ENCODE measurements at places on chromosomes 16 and 17.

- no peak for DNase-seq
These were observed 5.1 kb downstream of the RAB37 start for GRCh38 chr17:74742153-74742515.

DNA sequence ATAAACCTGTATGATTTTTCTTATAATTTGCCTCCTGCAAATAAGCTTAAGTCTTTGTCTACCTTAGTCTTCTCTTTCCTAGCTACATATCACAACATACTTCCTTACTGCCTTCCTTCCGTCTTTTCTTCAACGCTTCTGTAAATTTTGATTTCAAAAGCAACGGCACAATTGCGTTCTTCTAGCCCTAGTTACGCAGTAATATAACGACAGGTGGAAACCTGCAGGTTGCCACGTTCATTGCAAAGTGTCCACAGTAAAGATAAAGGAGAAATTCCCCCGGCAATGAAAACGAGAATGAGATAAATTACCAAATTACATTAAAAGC, 546 bp upstream of the PSMD7 start:
- no peak for DNase-seq

- no peak for DNase-seq
These were observed 8.5 kb upstream of the SIAH1 start for GRCh38 chr16:48393485-48394354.

GRCh38 chr17:42252597-42253550, 23.3 kb downstream of the STAT5B start:
- no peak for DNase-seq

DNA sequence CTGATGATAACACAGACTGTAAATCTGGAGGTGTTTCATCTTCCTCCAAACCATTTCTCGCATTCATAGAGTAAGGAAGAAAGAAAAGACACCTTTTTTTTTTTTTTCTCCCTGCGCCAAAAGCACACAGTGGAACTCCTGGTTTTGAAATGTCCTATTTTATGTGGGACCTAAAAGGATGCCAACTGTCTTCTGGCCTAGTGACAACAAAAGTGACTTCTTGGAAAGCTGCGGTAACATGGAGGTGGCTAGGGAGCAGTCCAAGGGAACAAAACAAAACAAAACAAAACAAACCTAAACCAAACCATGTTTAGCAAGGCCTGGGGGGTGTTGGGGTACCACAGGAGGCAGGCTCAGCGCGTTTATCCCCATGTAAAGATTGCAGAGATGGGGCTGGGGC, 174.8 kb downstream of the XYLT1 start:
- no peak for DNase-seq

DNA sequence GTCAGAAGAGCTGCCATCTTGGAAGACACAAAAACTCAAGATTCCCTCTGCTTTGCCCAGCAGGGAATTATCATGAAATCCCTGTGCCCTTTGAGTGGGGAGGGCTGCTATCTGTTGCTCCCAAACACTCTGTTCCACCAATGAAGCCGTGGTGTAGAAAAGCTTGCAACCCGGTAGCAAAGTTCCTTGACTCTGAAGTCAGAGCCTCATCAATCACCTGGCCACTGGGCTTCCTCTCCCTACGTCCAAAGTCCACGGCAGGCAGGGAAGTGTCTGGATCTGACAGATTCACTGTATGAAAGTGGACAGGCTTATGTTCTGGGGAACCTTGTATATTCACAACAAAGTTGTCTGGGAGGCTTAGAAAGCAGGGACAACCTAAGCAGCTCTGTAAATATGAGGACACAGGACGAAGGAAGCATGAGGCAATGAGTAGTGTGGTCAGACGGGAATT, 343.3 kb downstream of the SLC39A11 start:
- DNase-seq = no peak

DNA sequence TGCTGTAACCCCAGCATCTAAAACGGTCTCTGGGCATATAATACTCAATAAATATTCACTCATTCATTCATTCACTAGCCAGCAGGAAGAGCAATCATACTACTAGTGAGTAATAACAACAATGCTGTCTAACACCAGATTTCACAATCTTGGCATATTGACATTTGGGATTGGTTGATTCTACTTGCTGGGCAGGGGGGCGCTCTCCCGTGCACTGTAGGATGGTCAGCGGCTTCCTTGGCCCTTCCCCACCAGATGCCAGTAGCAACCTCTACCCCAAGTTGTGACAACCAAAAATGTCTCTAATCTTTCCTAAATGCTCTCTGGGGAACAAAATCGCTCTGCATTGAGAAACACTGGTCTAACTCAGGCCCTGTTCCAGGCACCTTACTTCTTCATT, 20.7 kb downstream of the WFDC1 start:
- no peak for DNase-seq

GRCh38 chr17:29582254-29582765, 7.1 kb downstream of the GIT1 start:
- DNase-seq = no peak

- DNase-seq = no peak
These were observed 6.8 kb upstream of the EZH1 start for GRCh38 chr17:42751628-42752027.

Measured in stimulated activated CD4-positive, alpha-beta T cell treated with anti-CD3 and anti-CD28 coated beads, Interleukin-1b, Interleukin-23, amount 100 ng/mL, for 1 hour (primary cell).